Coronary artery (tissue), 2 donors: ENCODE measurements at places on chromosomes 13 and 19.

GRCh38 chr13:21137696-21138095, 38.7 kb downstream of the SKA3 start:
- no peak for DNase-seq

GRCh38 chr19:709965-710571, 1.3 kb downstream of the PALM start:
- DNase-seq: no peak

- DNase-seq: no peak
Measured at GRCh38 chr13:48600374-48601364, 53.1 kb upstream of the CYSLTR2 start.

DNA sequence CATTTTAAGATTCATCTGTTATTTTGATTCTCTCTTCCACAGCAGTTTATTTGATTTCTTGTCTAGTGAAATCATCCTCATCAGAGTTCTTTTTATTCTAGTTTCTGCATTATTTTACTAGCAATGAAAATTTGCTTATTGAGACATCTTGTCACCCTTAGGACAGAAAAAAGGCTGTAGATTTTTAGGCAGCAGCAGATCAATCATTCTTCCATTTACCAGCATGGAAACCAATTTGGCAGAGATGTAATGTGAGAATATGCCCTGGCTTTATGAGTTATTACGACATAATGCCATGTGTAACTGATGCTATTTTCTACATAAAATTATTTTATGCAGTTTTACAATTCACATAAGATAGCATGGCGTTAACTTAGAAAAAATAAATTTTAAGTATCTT, 688.6 kb upstream of the SLC10A2 start:
- DNase-seq: no peak

DNA sequence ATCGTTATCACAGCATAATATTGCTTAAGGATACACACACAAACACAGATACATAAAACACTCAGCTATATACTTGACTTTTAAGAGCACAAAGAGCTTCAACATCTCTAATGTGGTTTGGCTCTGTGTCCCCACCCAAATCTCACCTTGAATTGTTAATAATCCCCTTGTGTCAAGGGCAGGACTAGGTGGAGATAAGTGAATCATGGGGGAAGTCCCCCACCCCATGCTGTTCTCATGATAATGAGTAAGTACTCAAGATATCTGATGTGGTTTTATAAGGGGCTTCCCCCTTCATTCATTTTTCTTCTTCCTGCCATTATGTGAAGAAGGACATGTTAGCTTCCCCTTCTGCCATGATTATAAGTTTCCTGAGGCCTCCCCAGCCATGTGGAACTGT, 481.4 kb downstream of the PCDH9 start:
- DNase-seq: no peak

GRCh38 chr19:13978351-13979243, 26.3 kb downstream of the DCAF15 start:
- DNase-seq: peak; percentile 87

GRCh38 chr19:2221918-2222317, 14.2 kb downstream of the PLEKHJ1 start:
- DNase-seq: no peak

GRCh38 chr13:97333983-97334382, 100.0 kb upstream of the RAP2A start:
- no peak for DNase-seq

- no peak for DNase-seq
Measured at GRCh38 chr13:56317841-56318240, 822.9 kb upstream of the PRR20A start.

DNA sequence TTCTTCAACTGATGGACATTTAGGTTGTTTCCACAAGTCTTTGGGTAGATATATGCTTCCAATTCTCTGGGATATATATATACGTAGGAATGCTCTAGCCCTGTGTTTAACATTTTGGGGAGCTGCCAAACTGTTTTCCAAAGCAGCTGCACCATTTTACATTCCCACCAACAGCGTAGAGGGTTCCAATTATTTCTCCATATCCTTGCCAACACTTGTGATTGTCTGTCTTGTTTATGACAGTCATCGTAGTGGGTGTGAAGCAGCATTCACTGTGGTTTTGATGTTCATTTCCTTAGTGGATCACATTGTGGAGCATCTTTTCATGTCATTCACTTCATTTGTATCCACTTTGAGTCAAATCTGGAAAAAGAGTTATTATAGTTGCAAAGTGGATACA, 4.7 kb upstream of the CBLC start:
- DNase-seq: no peak

- no peak for DNase-seq
Measured at GRCh38 chr13:21336609-21337349, 122.3 kb downstream of the ZDHHC20 start.

DNA sequence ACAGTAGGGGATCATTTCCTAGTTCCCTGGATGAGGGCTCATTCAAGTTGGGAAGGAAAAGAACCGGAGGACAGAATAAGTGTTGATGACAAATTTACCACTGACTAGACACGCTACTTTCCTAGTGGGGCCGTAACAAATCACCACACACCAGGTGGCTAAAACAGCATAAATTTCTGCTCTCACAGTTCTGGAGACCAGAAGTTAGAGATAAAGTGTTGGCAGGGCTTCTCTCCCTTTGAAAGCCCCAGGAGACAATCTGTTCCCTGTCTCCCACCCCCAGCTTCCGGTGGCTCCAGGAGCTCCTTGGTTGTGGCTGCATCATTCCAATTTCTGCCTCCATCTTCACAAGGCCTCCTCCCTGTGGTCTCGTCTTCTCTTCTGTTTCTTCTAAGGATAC, 65.4 kb upstream of the ARGLU1 start:
- no peak for DNase-seq

DNA sequence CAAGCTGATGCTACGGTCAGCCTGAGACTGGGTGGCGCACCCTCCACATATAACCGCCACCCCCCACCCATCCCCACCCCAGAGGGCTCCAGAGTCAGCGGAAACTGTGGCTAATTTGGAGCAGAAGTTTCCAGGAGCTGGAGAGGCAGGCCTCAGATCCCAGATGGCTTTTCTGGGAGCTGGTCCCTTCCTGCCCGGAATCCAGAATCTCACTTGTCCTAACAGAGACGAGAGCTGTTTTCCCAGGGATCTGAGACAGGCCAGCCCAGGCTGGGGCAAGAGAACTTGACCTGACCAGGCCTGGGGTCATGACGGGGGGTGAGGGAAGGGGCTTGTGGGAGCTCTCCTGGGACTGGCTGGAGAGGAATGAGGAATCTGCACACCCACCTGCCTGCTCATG, 6.5 kb downstream of the EPHX3 start:
- no peak for DNase-seq

- DNase-seq: no peak
Measured at GRCh38 chr13:102870677-102871415, 25.0 kb downstream of the ERCC5 start.

DNA sequence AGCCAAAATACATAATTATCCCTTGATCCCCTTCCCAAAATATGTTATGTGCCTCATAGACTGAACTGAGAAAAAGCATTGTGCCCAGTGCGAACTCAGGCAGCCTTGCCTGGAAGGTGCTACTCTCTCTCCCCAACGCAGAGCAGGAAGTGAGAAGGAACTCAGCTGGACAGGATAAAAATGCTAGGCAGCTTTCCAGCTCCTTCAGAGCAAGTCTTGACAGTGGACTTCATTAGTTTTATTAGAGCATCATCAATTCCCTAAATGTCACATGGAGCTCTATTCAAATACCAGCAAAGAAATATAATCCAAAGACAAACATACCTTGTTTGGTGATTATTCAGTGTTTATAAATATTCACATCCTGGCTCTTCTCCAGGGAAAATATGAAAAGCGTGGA, 202.4 kb downstream of the RFC3 start:
- DNase-seq: no peak

GRCh38 chr13:111532111-111532510, 211.7 kb downstream of the TEX29 start:
- DNase-seq: no peak

GRCh38 chr13:46121597-46122163, 16.8 kb upstream of the CPB2 start:
- no peak for DNase-seq

DNA sequence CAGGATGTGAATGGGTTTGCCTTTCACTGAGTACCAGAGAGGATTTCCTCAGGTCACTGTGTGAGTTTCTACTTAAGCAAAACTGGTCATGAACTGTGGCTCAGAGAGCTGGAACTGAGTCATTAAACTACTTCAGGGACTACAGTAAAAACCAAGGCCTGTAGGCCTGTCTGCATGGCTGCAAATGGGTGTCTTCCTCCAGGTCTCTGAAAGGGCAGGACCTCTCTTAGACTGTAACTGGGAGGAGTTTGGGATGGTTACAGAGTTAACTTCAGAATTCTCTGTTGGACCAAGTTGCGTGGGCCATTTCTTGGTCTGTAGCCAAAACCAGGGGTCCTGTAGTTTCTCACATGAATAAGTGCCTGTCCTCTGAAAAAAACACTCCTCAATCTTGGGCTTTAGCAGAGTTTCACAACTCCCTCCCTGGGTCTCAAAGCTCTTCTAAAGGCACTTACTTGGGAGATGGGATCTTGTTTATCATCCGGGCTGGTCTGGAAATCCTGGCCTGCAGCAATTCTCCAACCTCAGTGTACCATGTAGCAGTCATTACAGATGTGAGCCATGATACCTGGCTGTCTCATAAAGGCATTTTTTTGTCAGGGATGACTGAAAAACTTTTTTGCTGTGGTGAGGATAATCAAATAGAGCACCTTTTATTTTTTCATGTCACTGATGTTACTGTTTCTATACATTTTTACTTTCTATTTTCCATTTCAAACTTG, 19.7 kb downstream of the ZNF714 start:
- no peak for DNase-seq

- DNase-seq: no peak
Measured at GRCh38 chr13:60755380-60756163, 358.6 kb downstream of the TDRD3 start.

- no peak for DNase-seq
Measured at GRCh38 chr13:39451301-39451700, 151.7 kb downstream of the LHFPL6 start.

GRCh38 chr13:51396352-51396751, 56.5 kb downstream of the INTS6 start:
- DNase-seq: no peak
